ENCODE measurements at places on chromosomes 3 and 15.

- DNase-seq = no peak
Observed at GRCh38 chr3:132064114-132064513, 29.3 kb upstream of the CPNE4 start.

GRCh38 chr15:60972301-60972700 is 256.8 kb downstream of the RORA start:
- no peak for DNase-seq

DNA sequence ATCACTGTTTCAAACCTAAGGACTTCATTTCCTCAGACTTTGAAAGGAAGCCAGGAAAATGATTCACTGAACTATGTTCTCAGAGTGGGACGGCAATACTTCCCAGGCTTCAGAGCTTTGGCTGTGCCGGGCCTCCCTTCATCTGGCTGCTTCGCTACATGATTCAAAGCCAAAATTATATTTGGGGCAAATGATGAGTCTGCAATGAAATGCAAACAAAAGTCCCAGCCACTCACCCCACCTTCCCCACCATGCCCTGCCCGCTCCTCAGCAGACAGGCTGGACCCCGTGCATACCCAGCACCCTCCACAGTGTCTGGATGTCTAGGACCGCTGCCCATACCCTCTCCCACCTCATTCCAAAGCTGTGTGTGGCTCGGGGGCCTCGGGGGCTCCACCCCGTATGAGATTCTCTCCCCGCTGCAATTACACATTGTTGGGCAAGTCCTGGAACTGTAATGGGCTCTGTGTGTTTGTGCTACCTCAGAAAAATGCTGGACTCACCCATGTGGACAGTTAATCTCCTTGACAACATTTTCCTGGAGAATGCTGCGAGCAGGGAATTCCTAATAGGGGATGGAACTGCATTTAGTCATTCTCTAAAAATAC is 32.2 kb downstream of the ATP10A start:
- no peak for DNase-seq

GRCh38 chr3:62332017-62332416 is 41.3 kb downstream of the FEZF2 start:
- no peak for DNase-seq

DNA sequence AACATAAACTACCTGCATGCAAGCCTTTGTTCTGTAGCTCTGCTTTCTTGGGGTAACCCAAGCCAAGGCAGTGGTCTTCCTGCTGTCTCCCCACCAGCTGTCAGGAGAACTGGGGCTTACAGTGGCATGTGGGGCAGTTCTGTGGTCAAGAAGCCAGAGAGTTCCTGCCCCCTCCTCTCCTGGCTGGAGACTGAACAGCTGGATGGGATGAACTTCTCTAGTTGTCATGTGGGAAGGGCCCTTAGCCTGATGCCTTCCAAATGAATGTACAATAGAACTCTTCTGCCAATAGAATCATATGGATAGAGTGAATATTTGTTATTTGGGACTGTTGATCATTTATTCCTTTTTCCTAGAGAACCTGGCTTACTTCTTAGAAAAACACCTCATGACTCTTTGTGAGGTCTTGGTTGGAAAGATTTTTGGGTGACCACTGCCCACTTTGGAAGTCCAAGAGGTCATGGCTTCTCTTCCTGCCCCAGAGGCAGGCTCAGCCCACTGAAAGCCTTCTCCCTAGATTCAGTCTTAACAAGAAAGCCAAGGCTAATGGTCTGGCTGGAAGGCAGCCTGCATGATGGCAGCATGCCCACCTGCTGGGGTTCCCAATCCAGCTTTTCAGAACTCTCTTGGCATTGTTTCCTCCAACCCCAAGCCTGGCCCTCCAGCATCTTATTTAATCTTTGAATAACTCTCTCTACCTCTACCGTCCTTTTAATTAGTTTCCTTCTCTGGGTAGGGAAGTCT is 462.9 kb upstream of the PROK2 start:
- no peak for DNase-seq

- DNase-seq = no peak
Observed at GRCh38 chr3:129688271-129688895, 81.9 kb upstream of the PLXND1 start.

DNA sequence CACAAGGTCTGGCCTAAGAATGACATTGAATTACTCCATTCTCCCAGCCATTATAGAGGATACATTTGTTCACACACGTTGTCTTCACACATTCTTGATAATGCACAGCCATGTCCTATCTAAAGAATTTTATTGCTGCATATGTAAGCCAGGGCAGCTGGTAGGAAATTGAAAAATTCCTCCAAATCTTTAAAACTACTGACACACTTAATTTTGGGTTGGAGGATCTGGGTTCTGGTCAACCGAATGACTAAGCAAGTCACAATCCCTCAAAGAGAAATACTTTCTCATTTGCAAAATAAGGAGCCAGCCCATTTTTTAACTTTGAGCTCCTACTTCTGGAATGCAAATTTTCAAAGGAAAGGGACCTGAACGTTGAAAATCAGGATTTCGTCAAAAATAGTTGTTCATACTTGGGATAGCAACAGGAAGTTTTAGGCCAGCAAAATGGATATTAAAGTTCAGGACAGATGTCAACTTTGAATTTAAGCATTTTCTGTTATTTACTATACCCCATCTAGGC is 638.3 kb downstream of the NTRK3 start:
- no peak for DNase-seq

DNA sequence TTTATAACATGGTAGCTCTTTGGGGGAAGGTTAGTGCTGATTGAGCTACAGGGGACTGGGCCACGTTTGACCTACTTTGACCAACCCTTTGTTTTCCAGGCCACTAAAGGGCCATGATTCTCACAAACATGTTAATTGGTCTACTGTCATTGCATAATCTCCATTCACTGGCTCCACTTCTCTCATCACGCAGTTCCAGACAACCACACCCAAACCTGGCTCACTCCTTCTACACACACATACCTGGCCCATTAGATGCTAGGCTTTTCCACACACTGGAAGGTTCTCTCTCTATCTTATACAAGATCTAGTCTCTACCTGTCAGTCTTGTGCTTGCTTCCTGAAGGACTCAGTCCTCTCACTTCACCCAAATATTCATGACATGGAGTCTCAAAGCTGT is 15.9 kb downstream of the TGM5 start:
- DNase-seq = no peak

GRCh38 chr15:99253381-99254090 is 2.3 kb downstream of the LRRC28 start:
- no peak for DNase-seq

GRCh38 chr3:39102504-39103323 is 4.7 kb downstream of the GORASP1 start:
- DNase-seq = no peak

- no peak for DNase-seq
Observed at GRCh38 chr3:59777667-59778077, 727.8 kb upstream of the CFAP20DC start.
